ENCODE measurements at places on chromosomes 16 and 17.

GRCh38 chr17:80786470-80786869, 205.2 kb upstream of the CHMP6 start:
- DNase-seq = no peak

DNA sequence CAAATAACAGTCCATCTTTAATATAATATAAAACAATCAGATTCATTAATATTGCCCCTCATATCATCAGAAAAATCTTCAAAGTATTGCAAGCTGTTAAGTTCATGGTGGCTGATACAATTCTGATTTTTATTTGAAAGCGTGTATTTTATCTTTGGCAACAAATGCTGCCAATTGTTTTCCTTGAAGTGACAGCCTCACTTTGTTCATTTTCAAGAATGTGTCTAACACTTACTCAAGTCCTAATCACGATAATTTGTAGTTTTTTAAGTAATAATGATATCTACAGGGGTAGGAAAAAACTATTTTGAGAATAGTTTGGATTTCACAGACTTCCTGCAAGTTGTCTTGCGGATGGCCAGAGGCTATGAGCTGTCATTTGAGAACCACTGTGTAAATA, 75.8 kb downstream of the HS3ST3B1 start:
- no peak for DNase-seq

DNA sequence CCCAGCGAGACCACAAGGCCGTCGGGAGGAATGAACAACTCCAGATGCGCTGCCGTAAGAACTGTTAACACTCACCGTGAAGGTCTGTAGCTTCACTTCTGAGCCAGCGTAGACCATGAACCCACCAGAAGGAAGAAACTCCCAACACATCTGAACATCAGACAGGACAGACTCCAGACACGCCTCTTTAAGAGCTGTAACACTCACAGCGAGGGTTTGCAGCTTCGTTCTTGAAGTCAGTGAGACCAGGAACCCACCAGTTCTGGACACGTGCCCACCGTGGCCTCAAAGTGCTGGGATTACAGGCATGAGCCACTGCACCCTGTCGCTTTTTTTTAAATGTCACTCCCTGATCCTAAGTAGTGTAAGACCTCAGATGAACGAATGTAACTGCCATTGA, 17.3 kb downstream of the KPNA2 start:
- no peak for DNase-seq

GRCh38 chr17:18066866-18067265, 20.9 kb upstream of the DRG2 start:
- DNase-seq = no peak

- DNase-seq = no peak
Measured at GRCh38 chr17:12048843-12049473, 28.3 kb downstream of the MAP2K4 start.

- no peak for DNase-seq
Measured at GRCh38 chr17:2034806-2035540, 5.0 kb downstream of the DPH1 start.

DNA sequence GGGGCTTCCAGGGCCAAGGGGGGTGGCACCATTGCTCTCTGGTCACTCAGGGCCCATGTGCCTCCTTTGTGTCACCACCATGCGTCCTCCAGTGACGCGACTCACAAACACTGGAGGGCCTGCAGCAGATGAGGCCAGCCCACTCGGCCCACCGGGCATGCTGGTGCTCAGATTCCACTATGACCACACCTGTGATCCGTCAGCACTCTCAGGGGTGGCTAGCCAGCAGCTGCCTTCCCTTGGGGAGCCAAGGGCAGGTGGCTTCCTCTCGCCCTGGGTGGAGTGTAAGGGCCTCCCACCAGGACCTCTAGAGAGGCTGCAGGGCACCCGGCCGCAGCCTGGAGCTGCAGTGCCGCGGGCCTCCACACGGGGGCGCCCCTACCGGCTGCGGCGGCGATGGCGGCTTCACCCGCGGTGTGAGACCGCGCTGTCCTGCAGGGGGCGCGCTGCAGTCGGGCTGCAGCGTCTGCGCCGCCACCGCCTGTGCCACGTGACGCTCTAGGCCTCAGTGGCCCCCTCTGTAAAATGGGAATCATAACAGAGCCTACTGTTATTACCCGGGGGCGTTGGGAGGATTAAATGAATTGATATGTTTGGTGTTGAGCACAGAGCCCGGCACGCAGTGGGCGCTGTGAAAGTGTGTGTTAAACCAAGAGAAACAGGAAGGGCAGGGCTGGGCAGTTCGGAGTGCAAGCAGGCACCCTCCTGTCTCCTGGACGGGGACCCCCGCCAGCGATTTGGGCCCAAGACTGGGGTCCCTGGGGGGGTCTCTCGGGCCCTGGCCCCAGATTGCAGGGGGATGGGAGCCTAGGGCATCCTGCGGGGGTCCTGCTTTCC, 192.4 kb upstream of the GSE1 start:
- no peak for DNase-seq

GRCh38 chr17:19418251-19418992, 7.4 kb downstream of the RNF112 start:
- peak; percentile 45 for DNase-seq

DNA sequence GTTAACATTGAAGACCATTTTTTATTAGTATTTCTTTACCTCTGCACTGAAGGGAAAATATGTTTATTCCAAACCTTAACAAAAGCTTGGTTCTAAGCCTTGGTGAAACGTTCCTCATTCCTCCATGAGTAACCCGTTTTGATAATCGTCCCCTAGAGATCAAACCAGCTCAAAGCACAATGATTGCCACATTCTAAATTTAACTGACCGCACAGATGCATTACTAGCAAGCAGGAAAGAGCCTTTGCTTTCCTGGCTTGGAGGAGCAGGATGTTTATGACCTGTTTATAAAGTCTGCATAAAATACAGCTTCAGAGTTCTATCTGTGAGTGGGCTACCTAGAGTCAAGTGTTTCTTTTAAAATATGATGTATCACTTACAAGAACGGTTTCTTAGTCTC, 193.8 kb downstream of the TMEM114 start:
- DNase-seq = no peak

DNA sequence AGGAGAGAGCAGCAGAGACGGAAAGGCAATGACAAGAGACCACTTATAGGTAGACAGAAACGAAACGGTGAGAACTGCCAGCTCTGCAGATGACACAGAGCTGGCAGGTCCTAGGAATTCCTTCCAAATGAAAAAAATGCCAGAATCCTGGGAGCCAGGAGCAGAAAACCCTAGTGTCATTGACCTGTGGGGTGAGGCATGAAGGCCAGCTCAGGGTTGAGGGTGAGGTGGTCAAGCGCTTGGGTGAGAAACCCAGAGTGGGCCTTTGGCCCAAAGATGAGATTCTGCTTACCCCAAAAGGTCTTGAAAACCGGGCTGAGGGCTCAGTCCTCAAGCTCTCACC, 9.2 kb downstream of the HIC1 start:
- no peak for DNase-seq

DNA sequence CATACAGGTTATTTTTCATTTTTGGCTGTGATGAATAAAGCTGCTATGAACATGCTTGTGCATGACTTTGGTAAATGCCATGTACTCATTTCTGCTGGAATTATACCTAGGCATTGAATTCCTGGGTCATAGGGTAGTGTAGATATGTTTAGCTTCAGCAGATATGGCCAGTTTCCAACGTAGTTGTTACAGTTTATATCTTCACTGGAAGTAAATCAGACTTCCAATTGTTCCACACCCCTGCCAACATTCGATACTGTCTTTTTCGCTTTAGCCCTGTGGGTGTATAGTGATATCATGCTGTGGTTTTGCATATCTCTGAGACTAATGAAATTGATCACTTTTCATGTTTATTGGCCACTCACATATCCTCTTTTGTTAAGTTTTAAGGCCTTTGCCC, 50.4 kb downstream of the ARHGAP27 start:
- no peak for DNase-seq

DNA sequence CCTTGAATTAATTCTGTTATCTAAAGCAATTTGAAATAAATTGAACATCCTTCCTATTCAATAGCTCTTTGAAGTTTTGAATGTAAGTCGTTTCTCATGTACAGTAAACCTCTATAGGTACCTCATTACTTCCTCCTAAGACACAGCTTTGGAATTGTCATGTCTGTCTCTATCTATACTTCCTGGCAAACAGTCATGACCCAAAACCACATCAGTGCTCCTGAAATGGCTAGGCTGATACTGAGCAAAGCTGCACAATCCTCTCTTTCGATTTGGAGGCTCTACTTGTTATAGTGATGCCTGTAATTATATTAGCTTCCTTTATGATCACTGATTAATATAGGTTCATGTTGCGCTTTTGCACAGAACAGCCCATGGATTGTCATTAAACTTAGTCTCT, 110.1 kb downstream of the ADAMTS18 start:
- no peak for DNase-seq

- DNase-seq = no peak
Measured at GRCh38 chr16:29903590-29903989, 3.3 kb downstream of the ASPHD1 start.

- DNase-seq = peak; percentile 48
Measured at GRCh38 chr16:11667824-11668622, at the start of gene SNN. Gene SNN, plus strand, starts transcription at chr16:11668455. Its CDS starts 7,605 bp downstream, at chr16:11676060.
